CD8-positive, alpha-beta memory T cell (primary cell): ENCODE measurements at places on chromosomes 1 and 21.

DNA sequence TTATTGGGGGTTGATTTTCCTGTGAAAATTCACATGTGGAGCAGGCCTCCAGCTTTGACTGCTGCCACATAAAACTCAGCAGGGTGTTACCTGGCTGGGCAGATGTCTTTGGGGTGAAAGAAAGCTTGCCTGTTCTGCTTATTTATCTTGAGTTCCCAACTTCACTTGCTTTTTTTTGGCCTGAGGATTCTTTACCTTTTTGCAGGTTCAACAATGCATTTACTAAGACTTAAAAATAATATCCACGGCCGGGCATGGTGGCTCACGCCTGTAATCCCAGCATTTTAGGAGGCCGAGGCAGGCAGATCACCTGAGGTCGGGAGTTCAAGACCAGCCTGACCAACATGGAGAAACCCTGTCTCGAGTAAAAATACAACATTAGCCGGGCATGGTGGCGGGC, 509.1 kb downstream of the KIF26B start:
- DNase-seq, result no peak

DNA sequence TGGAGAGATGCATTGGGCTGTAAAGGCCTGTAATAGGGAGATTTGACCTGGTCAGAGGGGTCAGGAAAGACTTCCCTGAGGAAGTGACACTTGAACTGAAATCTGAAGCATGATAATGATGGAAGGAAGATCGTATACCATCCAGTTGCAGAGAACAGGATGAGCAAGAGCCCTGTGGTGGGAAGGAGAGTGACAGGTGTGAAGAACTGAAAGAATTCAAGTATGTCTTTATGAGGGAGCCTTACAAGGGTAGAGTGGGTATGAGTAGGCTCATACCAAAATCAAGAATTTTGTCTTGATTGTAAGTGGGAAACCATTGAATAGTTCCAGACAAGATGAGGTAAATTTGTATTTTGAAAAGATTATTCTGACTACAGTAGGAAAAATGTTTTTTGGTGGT, 129.4 kb downstream of the RASAL2 start:
- DNase-seq, result no peak

GRCh38 chr1:186859995-186860394, 31.2 kb downstream of the PLA2G4A start:
- DNase-seq, result no peak

DNA sequence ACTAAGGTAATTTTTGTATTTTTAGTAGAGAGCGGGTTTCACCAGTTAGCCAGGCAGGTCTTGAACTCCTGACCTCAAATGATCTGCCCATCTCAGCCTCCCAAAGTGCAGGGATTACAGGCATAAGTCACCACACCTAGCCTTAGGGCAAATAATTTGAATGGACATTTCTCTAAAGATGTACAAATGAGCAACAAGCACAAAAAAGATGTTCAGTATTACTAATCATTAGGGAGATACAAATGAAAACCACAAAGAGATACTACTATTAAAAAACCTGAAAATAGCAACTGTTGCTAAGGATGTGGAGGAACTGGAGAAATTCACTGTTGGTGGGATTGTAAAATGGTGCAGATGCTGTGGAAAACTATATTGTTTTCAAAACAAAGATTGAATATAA, 79.1 kb downstream of the GABPA start:
- no peak for DNase-seq

DNA sequence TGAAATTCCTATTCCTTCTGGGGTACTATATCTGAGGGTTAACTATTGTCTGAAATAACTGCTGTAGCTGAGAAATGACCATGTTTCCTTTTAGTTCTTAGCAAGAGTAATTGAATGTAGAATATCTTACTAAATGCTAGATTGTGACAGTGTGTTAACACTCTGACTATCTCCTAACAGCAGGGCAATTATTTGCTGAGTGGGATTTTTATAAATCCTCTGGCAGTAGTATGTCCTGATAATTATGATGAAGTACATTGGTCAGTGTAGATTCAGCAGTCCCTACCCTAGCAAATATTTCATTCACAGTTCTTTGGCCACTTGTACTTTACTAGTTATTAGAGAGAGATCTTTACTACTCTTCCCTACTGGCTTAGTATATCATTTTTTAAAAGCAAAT, 138.6 kb downstream of the SPATA17 start:
- DNase-seq, result no peak

- DNase-seq, result no peak
These were observed 4.6 kb downstream of the CTPS1 start for GRCh38 chr1:40984066-40984465.

- DNase-seq, result no peak
These were observed 148.4 kb downstream of the GPATCH2 start for GRCh38 chr1:217482356-217483102.
